NCI-H1048 (cell line): ENCODE measurements at places on chromosomes 16 and 17.

DNA sequence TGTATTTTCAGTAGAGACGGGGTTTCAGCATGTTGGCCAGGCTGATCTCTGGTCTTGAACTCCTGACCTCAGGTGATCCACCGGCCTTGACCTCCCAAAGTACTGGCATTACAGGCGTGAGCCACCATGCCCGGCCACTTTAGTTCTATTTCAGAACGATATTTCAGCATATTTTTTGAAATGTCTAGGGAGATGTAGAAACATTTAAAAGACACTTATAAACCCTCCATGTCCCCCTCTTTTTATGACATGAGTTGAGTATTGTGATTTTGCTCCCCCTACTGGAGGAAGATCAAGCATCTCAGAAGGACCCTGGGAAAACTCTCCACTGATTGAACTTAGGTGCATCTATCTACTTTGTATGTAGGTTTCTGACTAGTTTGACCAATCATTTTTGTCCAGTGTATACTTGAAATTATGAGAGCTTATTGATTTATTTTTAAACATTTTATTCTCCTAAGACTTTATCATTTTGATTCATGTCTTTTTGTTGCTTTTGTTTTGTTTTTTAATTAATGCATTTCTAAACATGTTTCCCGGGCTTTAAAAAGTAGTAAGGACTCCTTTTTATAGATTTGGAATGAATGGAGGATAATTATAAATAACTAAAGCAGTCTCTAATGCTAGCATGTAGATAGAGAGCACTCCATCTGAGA, 105.1 kb downstream of the CHD9 start:
- no peak for DNase-seq

DNA sequence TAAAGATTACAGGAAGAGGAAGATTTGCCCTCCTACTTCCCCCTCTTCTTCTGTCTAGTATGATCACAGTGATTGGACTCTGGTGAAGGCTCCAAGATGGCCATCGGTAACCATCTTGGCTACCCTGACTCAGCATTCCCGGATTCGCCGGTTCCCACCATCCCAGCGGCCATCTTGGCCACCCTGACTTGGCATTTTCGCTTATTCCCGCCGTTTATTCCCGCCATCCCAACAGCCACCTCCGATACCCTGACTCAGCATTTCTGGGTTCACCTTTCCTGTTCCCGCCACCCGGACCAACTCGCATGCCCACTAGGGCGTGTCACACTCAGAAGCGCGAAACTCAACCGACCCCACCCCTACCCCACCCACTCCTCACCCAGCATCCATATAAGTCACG, 95.4 kb upstream of the GRIN2A start:
- DNase-seq: no peak

DNA sequence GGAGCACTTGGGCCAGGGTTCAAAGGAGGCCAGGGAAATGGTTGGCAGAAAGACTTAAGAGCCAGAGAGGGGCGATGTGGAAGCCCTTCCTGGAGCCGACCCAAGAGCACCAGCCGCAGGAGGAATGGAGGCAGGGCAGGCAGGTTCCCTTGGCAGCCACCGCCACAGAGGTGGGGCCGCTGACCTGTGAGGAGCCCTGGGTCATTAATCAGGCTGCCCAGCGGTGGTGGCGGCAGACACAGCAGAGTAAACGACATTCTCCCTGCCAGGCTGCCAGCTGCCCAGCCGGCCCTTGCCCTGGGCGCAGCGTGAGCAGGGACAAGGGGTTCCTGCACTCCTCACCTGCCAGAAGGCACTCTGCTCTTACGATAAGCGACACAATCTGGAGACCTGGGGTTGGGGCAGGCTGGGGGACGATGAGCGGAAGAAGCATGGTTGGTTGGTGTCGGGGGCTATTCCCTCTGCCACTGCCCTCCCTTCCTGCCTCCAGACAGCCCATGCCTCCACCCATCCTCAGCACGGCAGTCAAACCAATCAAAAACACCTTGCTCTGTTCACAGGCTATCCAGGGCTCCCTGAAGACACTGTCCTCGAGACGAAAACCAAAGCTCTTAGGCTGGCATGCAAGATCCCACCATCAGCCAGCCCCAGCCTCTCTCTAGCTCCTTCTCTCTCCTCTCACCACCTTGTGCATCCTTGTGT, 40.9 kb downstream of the PLXDC1 start:
- DNase-seq: no peak

- no peak for DNase-seq
Measured at GRCh38 chr17:16477666-16478065, 14.3 kb downstream of the LRRC75A start.

DNA sequence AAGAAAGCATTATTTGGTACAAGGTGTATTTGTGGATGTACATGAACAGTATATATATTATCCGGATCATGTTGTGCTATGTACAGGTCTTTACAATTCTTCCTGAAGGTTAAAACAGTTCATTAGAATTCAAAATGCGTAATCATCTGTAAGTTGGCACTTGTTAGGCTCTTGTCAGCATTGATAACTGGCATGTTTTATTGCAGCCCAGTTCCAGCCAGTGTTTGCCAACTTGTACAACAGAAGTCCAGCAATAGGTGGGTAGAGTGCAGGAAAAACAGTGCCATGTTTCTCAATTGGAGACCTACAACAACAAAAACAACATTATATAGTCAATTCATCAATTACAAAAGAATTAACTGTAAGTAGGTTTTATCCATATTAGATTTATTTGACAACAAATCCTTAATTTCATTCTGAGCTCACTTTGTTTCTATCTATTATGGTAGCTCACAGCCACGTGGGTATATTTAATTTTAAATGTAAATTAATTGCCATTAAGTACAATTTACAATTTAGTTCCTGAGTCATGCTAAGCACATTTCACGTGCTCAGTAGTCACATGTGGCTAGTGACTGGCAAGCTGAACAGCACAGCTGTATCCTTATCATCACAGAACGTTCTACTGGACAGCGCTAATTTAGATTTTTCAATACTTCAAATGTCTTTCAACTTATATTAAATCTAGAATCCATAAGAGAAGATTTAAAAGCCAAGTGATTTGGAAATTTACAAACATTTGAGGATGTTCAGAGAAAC, 8.6 kb upstream of the ANKFY1 start:
- no peak for DNase-seq

GRCh38 chr17:29059281-29059680, 16.3 kb downstream of the PIPOX start:
- DNase-seq: no peak

GRCh38 chr17:77356690-77357201, 216.0 kb downstream of the SEC14L1 start:
- no peak for DNase-seq

DNA sequence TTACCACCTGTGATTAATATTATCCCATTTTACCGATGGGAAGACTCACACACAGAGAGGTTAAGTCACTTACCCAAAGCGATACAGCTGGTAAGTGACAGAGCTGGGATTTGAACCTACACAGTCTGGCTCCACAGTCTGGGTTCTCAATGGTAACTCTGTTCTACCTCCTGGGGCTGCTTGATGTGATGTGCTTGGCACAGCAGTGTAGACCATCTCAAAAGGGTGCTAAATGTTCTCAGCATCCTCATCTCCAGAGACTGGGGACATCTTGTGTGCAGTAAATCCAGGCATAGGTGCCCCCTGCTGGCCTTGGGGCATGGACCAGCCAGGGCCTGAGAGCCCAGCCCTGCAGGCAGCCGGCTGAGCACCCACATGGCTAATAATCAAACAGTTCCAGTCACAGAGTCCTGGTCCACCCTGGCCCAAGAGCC, 15.4 kb upstream of the KATNB1 start:
- DNase-seq: no peak

- no peak for DNase-seq
Measured at GRCh38 chr17:10172241-10172741, 26.1 kb downstream of the GAS7 start.

DNA sequence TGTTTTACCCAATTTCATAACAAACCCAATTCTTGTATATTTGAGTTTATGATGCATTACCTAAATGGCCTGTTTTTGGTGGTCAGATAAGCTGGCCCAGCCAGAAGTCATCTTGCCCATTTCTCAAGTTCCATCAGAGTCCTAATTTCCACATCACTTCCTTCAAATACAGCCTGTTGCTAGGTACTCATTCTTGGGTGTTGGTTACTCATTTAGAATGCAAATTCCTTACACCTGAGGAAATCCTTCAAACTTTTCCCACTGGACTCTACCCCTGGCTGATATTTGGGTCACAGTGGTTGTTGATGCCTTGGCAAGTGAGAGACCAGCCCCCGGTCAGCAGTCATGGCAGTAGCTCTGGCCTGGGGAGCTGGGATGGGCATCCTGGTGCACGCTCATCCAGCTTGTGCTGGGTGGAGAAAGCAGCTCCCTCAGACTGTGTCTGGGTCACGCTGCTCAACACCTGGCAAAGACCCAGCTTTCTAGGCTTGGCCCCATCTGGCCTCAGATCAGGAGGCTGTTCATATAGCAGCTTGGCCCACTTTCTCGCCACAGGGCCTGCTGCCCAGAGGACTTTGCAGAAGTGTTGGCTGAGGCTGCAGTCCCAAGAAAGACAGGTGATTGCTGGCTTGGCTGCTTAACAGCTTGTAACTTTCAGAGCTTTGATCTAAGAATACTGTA, 25.8 kb downstream of the WSB1 start:
- no peak for DNase-seq

GRCh38 chr16:1542166-1542500, 8.7 kb downstream of the TMEM204 start:
- no peak for DNase-seq

DNA sequence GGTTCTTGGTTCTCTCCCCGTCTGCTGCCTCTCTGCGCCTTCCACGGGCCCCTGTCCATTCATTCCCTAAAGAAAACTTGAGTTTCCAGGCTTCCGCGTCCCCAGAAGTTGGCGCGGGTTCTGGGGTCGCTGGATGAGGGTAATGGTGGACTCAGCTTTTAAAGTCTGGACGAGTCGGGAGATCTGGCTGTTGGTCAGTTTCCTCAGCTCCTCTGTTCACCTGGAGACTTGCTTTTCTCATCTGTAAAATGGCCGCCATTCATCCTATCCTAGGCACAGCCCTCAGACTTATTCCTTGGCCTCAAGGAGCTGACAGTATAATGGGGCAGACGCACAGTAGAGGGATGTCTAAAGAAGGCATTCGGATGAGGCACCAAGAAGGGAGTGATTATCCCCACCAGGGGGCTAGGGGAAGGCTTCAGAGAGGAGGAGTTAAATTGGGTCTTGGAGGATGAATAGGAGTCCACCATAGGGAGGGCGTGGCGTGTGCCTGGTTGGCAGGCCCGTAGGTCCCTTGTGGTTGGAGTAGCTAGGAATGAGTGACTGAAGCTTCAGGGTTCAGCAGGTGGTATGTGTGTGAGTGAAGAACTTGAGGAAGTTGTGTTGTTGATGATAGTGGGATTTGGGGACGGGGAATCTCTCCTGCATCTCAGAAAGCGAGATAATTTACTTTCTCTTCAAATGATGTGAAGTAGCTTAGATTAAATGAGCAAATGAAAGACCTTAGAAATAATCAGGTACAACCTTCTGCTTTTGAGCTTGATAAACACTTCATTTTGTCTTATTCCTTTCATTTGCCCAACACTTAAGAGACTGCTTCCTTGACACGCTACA, 652 bp downstream of the VPS35L start:
- DNase-seq: no peak

DNA sequence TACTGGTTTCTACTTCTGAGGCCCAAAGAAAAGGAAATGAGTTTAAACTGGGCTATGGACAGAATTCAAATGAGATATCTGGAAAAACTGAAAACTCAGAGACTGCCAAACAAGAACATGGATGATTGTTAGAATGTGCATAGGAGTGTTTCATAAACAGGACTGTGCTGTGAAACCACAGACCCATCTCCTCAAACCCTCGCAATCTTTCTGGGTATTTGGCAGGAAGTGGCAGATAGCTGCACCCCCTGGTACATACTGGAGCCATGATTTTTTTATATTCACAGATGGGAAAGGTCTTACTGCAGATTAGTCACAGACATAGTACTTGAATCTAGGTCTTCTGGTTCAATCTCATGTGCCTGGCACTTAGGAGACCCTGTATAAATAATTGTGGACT, 145.0 kb downstream of the CCDC182 start:
- DNase-seq: no peak

- DNase-seq: no peak
Measured at GRCh38 chr16:85935974-85936760, 37.2 kb downstream of the IRF8 start.

DNA sequence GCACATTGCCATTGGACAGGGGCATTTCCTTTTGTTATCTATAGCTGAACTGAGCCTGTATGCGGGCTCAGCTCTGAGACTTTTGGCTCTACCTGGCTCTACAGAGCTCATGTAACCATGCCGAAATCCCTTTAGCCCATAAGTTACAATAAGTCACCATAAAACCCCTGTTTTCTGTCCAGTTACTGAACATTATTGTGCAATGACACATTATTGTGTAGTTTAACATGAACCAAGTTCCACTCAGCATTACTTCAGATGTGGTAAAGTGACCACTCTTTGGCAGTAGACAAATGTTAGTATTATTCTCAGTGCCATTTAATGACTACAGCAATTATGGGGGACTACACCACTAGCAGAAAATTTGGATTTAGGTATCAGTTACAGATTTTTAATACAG, 65.4 kb upstream of the RASL10B start:
- no peak for DNase-seq

DNA sequence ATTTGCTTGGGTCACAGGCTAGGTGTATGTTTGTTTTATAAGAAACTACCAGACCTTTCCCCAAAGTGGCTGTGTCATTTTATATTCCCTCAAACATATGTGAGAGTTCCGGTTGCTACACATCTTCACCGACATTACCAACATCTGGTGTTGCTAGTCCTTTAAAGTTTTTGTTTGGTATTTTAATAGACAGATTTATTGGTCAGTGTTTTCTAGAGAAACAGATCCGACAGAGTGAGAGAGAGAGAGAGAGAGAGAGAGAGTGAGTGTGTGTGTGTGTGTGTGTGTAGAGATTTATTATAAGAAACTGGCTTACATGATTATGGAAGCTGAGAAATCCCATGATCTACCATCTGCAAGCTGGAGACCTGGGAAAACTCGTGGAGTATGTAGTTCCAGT, 31.0 kb downstream of the LDHD start:
- DNase-seq: no peak

- DNase-seq: no peak
Measured at GRCh38 chr17:56887552-56888467, 26.0 kb downstream of the TRIM25 start.

DNA sequence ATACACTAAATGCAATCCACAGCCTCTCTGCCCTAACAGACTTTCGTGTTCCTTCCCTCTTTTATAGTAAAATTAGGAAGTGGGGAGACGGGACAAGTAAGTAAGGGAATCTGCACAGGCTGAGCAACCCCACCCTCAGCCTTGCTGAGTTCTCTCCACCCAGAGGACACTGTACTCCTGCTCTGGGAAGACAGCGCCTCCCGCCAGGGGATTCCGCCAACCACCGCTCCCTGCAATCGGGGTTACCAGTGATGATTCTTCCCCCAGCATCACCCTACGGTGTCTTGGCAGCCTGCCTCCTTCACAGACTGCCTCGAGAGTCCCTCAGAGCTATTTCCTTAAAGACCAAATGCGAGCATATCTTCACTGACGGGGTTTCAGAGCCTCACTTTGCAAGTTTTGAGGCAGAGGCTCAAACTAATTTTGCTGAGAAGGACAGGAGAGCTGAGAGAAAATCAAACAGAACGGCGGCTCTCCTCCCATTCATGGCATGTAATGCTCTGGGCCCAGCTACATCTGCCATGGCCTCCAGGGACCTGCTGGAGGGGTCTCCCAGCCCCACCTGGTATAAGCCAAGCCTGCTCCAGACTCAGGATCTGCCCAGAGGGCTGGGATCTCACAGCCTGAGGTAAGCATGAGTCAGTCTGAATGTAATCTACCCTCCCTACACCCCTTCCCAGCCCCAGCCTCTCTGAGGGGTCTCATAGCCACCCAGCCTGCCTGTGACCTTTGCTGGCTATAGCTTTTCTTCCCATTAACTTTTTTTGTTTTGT, 22.7 kb upstream of the ASGR2 start:
- DNase-seq: no peak
